Stimulated activated CD4-positive, alpha-beta T cell treated with anti-CD3 and anti-CD28 coated beads, Interleukin-12 subunit alpha, Interleukin-12 subunit beta, amount 100 ng/mL, for 4 hours (primary cell): ENCODE measurements at places on chromosomes 3 and 15.

DNA sequence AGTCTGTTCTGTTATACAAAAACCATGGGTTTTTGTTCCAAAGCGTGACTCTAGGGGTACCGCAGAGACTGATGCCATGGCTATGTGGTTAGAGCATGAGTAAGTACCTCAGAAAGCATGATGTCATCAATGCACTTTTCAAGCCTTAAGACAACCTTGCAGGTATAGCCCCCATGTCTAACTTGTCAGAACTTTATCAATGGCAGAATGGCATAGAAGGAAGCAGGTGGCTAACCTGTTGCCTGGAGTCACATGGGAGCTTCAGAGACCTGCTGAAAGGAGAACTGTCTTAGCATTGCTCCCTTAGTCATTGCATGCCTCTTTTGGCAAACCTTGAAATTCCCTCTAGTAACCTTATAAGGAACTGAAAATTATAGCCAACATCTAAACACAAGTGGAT, 52.5 kb downstream of the EOMES start:
- no peak for DNase-seq

GRCh38 chr15:23420806-23421575, 26.1 kb downstream of the GOLGA6L2 start:
- no peak for DNase-seq

DNA sequence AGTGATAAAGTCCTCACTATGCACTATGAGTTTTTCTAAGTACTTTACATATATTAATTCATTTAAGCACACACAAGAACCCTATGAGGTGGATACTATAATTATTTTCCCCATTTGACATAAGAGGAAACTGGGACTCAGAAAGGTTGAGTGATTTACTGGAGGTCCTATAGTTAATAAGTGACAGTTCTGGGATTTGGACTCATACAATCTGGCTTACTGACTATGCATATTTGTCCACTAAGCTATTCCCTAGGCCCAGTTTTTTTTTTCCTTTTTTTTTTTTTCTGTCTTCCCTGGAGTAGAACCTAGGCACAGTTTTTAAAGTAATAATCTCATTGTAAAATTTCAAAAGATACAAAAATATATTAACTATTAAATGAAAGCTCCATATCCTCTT, 6.3 kb upstream of the RTP2 start:
- no peak for DNase-seq

- no peak for DNase-seq
Observed at GRCh38 chr15:27853624-27854455, 245.3 kb downstream of the OCA2 start.
